ENCODE measurements at places on chromosomes 16 and 17.
A peak's percentile ranks its signal among the peaks of the same experiment; 100 is the strongest.

GRCh38 chr16:6641091-6641490 is 691.6 kb upstream of the RBFOX1 start:
- no peak for DNase-seq

DNA sequence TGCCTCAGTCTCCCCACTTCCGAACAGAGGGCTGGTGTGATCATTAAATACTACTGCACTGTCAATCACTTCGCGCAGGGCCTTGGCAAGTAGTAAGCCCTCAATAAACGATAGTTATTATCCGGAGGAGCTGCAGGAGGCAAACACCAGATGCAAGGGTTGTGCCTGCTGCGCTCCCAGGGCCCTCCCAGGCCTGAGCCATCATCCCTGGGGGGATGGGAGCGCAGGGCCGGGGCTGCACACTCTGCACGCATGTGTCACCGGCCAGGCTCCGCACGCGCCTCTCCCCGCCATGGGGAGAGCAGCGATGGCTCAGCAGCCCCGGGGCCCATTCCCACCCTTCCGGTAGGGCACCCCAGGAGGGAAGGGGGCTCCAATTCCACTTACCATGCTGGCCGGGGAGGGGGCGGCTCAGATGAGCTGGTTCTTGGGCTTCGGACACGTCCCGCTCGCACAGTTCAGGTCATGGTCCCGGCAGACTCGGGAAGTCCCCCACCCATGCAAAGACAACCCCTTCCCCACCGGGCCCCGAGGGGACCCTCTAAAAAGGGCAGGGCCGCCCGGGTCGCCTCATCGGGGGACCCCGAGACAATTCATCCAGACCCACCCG is 681 bp downstream of the XPO6 start:
- peak; percentile 86 for DNase-seq

- no peak for DNase-seq
Measured at GRCh38 chr17:17149520-17150447, 56.3 kb downstream of the PLD6 start.

- no peak for DNase-seq
Measured at GRCh38 chr16:29009050-29009837, 24.4 kb downstream of the LAT start.

GRCh38 chr17:245611-246010 is 64.2 kb upstream of the DOC2B start:
- DNase-seq, result no peak

DNA sequence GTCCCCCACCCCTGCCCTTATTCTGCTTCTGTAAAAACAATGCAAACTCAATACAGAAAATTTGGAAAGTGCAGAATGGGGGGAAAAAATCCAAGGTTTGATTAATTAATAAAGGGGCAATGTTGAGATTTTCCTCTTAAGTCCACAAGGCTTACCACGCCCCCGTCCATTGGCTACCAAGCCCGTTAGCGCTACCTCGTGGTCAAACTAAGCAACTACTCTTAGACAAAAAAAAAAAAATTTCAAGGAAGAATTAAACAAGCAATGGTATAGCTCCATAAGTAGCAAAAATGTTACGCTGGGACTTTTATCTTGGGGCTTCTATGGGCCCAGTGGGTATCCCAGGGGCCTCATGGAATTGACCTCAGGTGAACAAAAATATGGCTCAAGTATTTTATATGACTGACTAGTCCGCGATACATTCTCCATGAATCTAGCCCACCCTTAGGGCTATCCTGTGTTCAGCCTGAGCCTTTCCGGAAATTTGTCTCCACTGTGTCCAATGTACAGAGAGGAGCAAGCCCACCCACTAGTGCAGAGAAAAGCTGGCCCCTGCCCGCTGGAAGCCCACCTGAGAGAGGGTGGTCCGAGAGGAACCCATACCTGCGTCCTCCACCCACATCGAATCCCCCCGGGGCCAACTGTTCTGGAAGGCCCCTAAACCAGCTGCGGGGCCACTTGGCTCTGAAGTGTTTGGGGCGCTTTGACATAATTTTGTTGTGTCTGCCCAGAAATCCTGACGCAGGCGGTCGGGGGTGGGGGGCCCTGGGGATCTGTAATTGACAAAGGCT is 19.1 kb upstream of the TEX2 start:
- DNase-seq, result peak; percentile 35

DNA sequence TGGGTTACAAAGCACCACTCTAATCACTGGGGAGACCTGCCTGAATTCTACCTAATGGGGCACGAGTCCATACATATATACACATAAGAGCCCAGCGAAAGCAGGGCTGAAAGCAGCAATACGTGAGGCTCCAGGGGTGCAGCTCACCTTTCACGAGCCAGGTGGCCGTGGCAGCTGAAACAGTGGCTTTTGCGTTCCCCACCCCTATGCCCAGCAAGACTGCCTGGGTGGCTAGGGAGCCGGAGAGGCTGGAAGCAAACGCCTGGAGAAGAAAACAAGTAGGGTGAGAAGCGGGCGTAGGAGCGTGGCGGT is 618 bp downstream of the RUSF1 start:
- no peak for DNase-seq

- no peak for DNase-seq
Measured at GRCh38 chr16:27233731-27234130, 30.4 kb downstream of the KDM8 start.

- peak; percentile 52 for DNase-seq
Measured at GRCh38 chr17:75619506-75620431, 13.5 kb upstream of the SMIM5 start.

- peak; percentile 78 for DNase-seq
Measured at GRCh38 chr16:1019231-1020090, 37.9 kb downstream of the SOX8 start.

DNA sequence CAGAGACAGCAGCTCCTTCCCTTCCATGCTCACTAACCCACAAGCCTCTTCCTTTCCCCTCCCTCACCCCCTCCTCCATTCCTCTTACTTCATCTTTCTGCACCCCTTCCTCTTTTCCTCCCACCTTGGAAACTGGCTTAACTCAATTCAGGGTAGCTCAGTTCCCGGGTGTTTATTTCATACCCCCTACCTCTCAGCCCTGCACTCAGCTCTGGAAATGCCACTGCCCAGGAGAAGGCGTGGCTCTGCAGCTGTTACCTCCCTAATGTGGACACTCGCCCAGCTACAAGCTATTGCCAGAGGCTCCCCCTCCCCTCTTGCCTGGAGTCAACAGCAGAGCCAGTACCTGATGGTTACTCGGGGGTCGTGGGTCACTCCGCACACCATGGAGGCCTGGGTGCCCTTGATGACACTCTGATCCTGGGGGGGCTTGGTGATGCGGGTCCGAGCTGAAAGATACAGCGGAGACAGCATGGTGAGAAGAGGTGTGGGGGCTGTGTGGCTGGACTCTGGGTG is 118.4 kb upstream of the CDC42EP4 start:
- DNase-seq, result no peak

GRCh38 chr17:30422171-30422570 is 43.4 kb downstream of the CPD start:
- no peak for DNase-seq

DNA sequence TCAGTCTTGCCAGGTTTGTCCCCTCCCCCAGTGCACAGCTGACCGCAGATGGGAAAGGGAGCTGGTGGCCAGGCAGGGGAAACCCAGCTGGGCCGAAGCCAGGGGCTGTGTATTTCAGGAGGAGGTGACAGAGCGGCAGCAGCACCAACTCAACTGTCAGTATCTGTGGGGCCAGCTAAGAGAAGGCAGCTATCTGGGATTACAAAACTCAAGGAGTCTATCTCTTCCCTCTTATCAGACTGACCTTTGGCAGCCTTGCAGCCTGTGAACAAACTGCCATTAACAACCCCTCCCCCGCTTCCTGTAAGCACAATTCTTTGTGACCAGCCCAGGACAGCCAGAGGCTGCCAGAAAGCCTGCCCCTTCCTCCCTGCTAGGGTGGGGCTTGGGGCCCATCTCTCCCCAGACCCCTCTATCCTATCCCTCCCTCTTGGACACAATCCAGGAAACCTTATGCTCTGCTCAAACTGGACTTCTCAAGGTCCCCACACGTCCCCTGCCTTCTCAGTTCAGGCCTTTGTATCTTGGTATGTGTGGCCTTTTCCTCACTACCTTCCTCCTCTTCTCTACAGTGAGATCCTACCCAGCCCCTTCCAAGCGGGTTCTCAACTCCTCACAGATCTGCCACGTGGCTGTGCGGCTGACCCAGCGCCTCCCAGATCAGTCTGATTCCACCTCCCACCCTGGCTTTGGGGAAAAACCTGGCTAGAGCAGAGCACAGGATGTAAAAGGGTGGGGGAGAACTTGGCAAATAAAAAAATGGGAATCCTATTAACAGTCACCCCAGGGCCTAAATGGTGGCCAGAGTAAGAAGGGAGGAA is 10.5 kb downstream of the ST3GAL2 start:
- DNase-seq, result peak; percentile 88

- DNase-seq, result no peak
Measured at GRCh38 chr17:44602390-44602789, 45.1 kb downstream of the FZD2 start.

DNA sequence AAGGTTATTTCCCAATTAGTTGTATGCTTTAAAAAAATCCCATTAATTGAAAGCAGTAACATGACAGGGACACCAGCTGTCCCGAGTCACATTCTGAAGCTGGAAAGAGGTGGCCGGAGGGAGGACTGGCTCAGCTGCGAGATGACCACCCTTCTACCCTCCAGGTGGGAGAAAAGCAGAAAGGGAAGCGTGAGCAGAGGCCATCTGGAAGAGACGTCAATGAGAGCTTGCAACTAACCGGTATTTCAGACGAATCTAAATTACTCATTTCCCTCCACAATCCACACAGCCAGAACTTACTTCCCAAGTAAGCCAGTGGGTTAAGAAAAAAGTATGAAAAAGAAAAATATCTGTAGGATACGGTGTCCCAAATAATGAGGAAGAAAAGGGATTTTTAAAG is 28.5 kb upstream of the SLC38A8 start:
- DNase-seq, result no peak

GRCh38 chr17:56136301-56136700 is 17.0 kb upstream of the ANKFN1 start:
- DNase-seq, result no peak

DNA sequence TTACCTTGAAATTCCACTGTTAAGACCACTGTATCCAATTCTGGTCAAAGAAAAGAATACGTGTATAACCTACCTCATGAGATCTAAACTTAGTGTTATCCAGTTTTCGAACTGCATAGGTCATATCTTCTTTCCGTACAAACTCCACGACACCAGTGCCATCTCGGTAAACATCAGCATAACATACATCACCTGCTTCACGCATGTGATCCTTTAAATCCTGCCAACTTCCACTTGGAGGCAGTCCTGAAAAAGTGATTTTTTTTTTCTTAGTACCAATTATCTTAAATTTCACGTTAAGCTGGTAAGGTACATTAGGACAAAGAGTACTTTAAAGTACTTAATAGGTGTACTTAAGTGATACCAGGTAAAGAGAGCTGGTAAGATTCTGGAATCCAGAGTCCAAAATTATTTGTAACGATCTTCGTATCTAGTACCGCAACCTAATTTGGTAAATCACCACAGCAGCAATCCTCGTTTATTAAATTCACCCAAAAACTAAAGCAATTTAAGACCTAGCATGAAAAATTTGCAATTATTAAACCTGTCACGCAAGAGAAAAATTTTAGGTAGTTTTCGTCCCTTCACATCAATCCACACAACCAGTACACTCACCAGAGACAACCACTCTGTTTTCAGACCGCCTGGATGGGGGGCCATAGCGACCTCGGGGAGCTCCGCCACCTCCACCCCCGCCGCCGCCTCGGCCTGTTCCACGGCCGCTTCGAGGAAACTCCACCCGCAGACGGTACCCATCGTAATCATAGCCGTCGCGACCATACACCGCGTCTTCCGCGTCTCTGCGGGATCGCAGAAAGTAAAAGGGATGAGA is 1.1 kb downstream of the SRSF1 start:
- no peak for DNase-seq

DNA sequence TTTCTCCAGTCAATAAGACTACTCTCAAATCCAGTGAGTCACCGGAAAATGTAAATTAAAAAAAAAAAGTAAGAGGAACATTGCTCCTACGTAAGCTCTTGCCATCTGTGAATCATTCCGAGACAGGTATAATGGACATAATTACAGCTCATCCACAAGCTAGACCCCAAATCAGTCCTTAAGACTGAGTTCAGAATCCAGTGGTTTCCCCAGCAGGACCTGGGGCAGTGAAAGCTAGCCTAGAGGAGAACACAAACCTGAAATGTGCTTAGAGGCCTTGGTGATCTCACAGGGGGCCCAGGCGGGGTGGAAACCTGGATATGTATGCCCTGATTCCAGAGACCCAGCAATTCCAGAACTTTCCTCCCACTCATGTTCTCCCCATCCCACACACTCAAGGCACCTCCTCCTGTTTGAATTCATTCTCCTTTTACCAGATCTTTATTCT is 132.0 kb downstream of the COPRS start:
- no peak for DNase-seq

Data from MG63 (cell line).